Astrocyte (in vitro differentiated cells and primary cell): ENCODE measurements at places on chromosomes 11 and 22. TPM values are rescaled to one million over a fixed set of nuclear protein-coding genes. Genes with fewer than 3 reads are reported as not detected.

GRCh38 chr11:26949846-26950245 is 44.1 kb upstream of the FIBIN start:
- H3K36me3 ChIP-seq: no peaks in the 10 kb centered on the region
- no peaks in the 10 kb centered on the region for H3K27me3 ChIP-seq
- no peak for DNase-seq
- peak overlapping the region; percentile 15 for H3K27ac ChIP-seq
- no peak overlapping the region for H3K4me3 ChIP-seq

DNA sequence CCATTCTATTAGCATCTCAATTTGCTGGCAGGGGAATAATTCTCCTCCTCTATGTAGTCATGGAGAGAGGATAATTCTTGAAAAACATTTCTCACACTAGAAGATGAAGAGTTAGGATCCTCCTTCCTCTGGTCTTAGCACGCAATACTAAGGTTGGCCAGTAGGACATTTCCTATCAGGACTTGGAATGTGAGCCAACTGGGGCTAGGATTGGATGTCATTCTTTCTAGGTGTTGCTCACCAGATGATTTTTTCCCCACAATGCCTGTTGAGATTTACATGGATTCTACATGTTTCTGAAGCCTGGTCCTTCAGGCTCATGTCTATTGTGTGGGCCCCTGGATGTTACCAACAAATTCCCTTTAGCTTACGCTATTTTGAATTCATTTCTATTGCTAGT is 28.0 kb downstream of the SLN start:
- H3K27ac ChIP-seq: no peak overlapping the region
- no peak overlapping the region for H3K4me3 ChIP-seq
- H3K27me3 ChIP-seq: no peaks in the 10 kb centered on the region
- H3K36me3 ChIP-seq: no peaks in the 10 kb centered on the region
- no peaks in the 10 kb centered on the region for H3K4me1 ChIP-seq

DNA sequence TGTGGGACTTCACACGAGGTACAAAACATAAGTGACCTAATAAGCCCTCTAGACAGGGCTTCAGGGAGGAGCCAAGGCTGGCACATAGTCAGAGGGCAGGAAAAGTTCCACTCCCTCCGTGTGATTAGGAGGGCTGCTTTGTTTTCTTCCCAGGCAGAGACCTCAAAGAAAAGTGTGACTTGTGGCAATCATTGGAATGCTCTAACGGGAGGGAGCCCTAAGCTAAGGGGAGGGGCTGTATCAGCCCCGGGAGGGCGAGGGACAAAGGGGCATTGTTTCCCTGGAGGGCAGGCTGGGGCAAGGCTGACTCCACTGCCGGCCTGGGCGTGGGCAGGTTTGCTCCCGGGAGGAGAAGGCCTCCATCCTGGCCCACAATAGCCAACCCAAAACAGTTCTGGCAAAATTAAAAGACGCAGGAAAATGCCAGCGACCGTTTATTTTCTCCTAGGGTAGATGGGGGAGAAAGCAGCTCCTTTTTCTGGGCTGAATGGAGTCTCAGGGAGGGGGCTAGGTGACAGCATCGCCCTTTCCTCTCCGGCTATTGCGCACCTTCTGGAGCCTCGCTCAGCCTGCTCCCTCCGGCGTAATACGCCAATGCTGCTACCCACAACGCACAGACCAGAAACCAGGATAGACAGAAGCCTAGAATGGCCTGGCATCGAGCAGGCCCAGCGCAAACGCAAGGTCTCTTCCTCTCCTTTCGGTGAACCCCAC is 60.2 kb downstream of the ENDOD1 start:
- H3K4me1 ChIP-seq: peaks cover 38% of the 10 kb centered on the region
- peak overlapping the region; percentile 11 for H3K27ac ChIP-seq
- H3K4me3 ChIP-seq: peak overlapping the region; percentile 51
- no peaks in the 10 kb centered on the region for H3K27me3 ChIP-seq
- DNase-seq: peak; percentile 56

GRCh38 chr11:134340354-134340964 is 8.7 kb downstream of the GLB1L2 start:
- no peaks in the 10 kb centered on the region for H3K4me1 ChIP-seq
- H3K4me3 ChIP-seq: no peak overlapping the region

- H3K36me3 ChIP-seq: no peaks in the 10 kb centered on the region
- H3K27me3 ChIP-seq: peaks cover 16% of the 10 kb centered on the region
- peak overlapping the region; percentile 15 for H3K27ac ChIP-seq
- no peak overlapping the region for H3K4me3 ChIP-seq
- DNase-seq: peak; percentile 97
- H3K4me1 ChIP-seq: peaks cover 8% of the 10 kb centered on the region
Observed at GRCh38 chr11:128582496-128583366, 4.6 kb downstream of the ETS1 start.

DNA sequence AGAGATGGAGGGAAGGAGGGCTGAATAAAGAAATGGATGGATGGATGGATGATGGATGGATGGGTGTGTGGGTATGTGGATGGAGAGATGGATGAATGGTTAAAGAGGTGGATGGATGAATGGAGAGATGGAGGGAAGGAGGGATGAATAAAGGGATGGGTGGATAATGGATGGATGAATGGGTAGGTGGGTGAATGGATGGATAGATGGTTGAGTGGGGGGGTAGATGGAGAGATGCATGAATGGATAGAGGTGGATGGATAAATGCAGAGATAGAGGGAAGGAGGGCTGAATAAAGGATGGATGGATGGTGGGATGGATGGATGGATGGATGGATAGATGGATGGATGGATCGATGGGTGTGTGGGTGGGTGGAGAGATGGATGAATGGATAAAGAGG is 71.6 kb downstream of the CDKN1C start:
- H3K27me3 ChIP-seq: peaks cover 3% of the 10 kb centered on the region
- no peak for DNase-seq
- no peak overlapping the region for H3K4me3 ChIP-seq
- no peak overlapping the region for H3K27ac ChIP-seq

GRCh38 chr11:2376751-2377451 is at the start of gene CD81:
TSS of gene CD81 (plus strand) at chr11:2377310. CDS start at chr11:2377550, 240 bp downstream.
- H3K27me3 ChIP-seq: no peaks in the 10 kb centered on the region
- peak within 1 kb of the TSS; percentile 90 for H3K4me3 ChIP-seq
- no peak for DNase-seq
- peaks cover 27% of the 10 kb centered on the region for H3K4me1 ChIP-seq

DNA sequence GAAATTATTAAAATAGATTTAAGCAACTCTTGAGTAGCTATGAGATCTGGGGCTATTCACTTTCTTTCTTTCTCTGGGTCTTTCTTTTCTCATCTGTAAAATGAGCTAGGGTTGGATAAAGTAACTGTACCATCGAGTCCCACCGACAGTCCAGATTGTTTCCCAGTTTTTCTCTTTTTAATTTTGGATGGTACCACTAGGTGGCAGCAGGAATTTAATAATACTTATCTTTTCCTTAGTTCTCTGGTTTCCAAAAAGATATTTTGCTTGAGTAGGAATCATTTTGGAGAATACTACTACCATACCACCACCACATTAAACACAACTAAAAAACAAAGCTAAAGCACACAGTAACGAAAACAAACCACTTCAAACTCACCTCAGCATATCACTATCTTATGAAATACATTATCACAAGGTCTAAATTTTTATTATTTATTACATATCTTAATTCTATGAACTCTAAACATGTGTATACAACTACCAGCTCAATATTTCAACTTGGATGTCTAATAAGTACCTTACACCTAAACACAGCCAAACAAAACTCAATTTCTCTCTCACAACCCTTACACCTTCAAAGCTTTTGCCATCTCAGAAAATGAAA is 584.0 kb downstream of the KCNA4 start:
- H3K36me3 ChIP-seq: no peaks in the 10 kb centered on the region
- no peaks in the 10 kb centered on the region for H3K27me3 ChIP-seq
- no peaks in the 10 kb centered on the region for H3K4me1 ChIP-seq

GRCh38 chr11:73814812-73815211 is 27.1 kb downstream of the MRPL48 start:
- peaks cover 13% of the 10 kb centered on the region for H3K4me1 ChIP-seq
- no peaks in the 10 kb centered on the region for H3K36me3 ChIP-seq
- DNase-seq: no peak
- H3K27ac ChIP-seq: no peak overlapping the region

DNA sequence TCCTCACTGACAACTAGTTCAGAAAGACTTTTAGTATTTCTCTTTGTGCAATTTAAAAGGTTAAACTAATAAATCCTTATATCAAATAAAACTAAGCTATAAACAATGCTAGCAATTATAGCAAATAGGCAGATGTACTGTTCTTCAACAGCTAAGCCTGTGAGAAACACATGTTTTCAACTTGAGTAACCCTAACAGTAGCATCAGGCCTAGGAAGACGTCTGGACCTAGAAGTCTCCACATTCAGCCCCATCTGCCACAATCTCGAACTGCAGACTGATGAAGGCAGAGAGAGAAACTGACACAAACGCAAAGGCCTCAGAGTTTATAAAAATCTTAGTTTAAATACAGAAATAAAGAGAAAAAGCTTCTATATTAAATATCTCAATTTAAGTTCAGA is 2.5 kb downstream of the ST13 start:
- no peak for DNase-seq
- H3K36me3 ChIP-seq: peaks cover 11% of the 10 kb centered on the region
- H3K4me3 ChIP-seq: peak overlapping the region; percentile 87
- H3K4me1 ChIP-seq: peaks cover 5% of the 10 kb centered on the region
- no peaks in the 10 kb centered on the region for H3K27me3 ChIP-seq

GRCh38 chr22:23089633-23090456 is 19.5 kb downstream of the GNAZ start:
- H3K4me1 ChIP-seq: no peaks in the 10 kb centered on the region
- no peaks in the 10 kb centered on the region for H3K27me3 ChIP-seq
- no peak overlapping the region for H3K4me3 ChIP-seq
- no peak for DNase-seq

- no peaks in the 10 kb centered on the region for H3K27me3 ChIP-seq
- peak; percentile 25 for DNase-seq
- no peak overlapping the region for H3K27ac ChIP-seq
- peaks cover 6% of the 10 kb centered on the region for H3K4me1 ChIP-seq
Observed at GRCh38 chr11:109552376-109552775, 130.4 kb downstream of the C11orf87 start.

- no peaks in the 10 kb centered on the region for H3K36me3 ChIP-seq
- no peak for DNase-seq
Observed at GRCh38 chr11:16911186-16911585, 103.0 kb downstream of the PLEKHA7 start.

DNA sequence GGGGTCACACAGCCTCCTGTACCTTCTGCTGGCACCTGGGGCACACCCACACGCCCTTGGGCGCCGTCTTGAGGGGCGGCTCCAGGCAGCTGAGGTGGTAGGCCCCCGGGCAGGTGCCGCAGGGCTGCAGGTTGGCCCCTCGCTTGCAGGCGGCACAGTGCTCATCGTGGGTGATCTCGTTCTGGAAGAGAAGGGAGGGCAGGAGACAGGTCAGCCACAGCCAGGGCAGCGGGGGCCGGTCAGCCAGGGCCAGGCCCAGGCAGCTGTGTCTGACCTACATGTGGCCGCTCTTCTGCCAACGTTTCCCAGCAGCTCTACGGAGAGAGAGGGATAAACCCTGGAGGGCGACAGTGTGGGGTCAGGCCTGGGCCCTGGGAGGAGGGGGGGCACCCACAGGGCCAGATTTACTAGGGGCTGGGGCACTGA is 121.9 kb downstream of the PHF21B start:
- no peak for DNase-seq
- H3K4me3 ChIP-seq: no peak overlapping the region
- no peak overlapping the region for H3K27ac ChIP-seq
- H3K27me3 ChIP-seq: no peaks in the 10 kb centered on the region
- H3K36me3 ChIP-seq: no peaks in the 10 kb centered on the region

DNA sequence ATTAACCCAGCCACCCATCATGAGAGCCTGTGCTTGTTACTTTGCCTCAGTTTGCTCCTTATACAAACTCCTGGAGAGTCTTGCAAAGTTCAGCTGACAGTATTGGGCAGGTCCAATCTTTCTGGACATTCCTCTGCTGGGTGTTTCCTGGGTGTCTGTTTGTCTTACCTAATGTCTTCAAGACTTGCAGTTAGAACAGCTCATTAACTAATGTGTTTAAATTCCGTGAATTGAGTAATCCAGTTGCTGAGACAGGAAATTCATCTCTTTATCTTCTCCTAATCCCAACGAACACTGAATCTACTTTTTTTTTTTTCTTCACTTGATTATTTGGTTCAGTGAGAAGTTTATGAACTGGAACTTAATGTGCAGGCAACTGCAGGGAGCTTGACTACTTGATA is 20.6 kb downstream of the BCO2 start:
- no peak overlapping the region for H3K4me3 ChIP-seq
- no peaks in the 10 kb centered on the region for H3K4me1 ChIP-seq
- DNase-seq: peak; percentile 36
- no peaks in the 10 kb centered on the region for H3K36me3 ChIP-seq

GRCh38 chr11:65899356-65900124 is 648 bp downstream of the FOSL1 start:
- peak; percentile 44 for DNase-seq
- H3K4me3 ChIP-seq: peak overlapping the region; percentile 94
- H3K36me3 ChIP-seq: peaks cover 17% of the 10 kb centered on the region
- no peaks in the 10 kb centered on the region for H3K27me3 ChIP-seq

DNA sequence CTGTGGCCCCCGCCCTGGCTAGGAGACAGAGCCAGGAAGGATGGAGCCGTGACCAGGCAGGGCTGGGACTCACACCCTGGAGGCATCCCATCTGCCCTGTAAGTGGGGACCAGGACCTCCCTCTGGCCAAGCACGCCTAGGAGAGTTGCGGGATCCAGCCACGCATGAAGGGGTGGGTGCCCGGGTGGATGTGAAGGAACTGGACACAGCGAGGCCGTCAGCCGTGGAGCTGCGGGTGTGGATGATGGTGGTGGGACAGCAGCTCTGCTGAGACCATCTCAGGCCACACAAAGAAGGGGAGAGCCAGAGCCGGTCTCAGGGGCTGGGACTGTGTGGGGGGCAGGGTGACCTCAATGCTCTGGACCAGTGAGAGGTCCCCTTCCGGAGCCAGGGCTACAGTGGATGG is 746.4 kb downstream of the BRD1 start:
- H3K36me3 ChIP-seq: no peaks in the 10 kb centered on the region
- no peak overlapping the region for H3K4me3 ChIP-seq
- no peaks in the 10 kb centered on the region for H3K27me3 ChIP-seq

DNA sequence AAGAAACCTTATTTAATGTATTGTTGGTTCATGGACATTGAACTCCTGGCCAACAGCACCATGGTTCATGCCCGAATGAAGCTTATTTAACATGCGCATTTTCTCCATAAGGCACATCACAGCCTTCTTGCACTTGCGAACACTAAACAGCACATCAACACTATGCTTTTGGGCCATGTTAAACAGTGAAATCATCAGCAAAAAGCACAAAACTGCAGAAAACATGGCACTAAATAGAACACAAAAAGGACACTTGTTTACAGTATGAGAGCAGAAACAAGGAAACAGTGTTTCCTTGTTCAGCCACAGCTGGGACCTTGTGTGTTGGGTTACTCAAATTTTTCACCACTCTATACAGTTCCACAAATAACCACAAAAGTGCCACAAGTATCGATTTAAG is 122.3 kb downstream of the MSANTD4 start:
- H3K36me3 ChIP-seq: no peaks in the 10 kb centered on the region
- no peak for DNase-seq
- no peak overlapping the region for H3K4me3 ChIP-seq
- no peaks in the 10 kb centered on the region for H3K27me3 ChIP-seq
- H3K4me1 ChIP-seq: no peaks in the 10 kb centered on the region

- peak; percentile 34 for DNase-seq
- H3K4me3 ChIP-seq: no peak overlapping the region
- no peaks in the 10 kb centered on the region for H3K4me1 ChIP-seq
- H3K27me3 ChIP-seq: no peaks in the 10 kb centered on the region
- no peak overlapping the region for H3K27ac ChIP-seq
Observed at GRCh38 chr11:33214187-33214586, 43.0 kb upstream of the HIPK3 start.

The HTR3B gene
- not detected in 2 replicates for total RNA-seq

The MPPED2 gene
- 1.1 and 1.6 TPM in 2 replicates for total RNA-seq

The VPREB1 gene
- not detected in 2 replicates for total RNA-seq

The GAL gene
- 23.4 and 26.3 TPM in 2 replicates for total RNA-seq

The RIC3 gene
- 2.5 and 3.0 TPM in 2 replicates for total RNA-seq

The SOX6 gene
- total RNA-seq: 13.2 and 16.3 TPM in 2 replicates

The LGR4 gene
- 50.0 and 54.6 TPM in 2 replicates for total RNA-seq

The SESN3 gene
- 85.6 and 98.1 TPM in 2 replicates for total RNA-seq

The PPME1 gene
- 376 and 401 TPM in 2 replicates for total RNA-seq

The CEND1 gene
- total RNA-seq: 0.59 and 0.62 TPM in 2 replicates

The MYO7A gene
- total RNA-seq: 0.16 TPM in 1 of 2 replicates, not detected in the other
